ENCODE measurements at places on chromosomes 2 and 18. TPM values are rescaled to one million over a fixed set of nuclear protein-coding genes. Genes with fewer than 3 reads are reported as not detected.

Gene DSG4
- total RNA-seq, result not detected

Gene FBLN7
- total RNA-seq, result 10.3 TPM

Gene FOXD4L1
- total RNA-seq, result 2.0 TPM

Gene BOLA3
- total RNA-seq, result 71.9 TPM

Gene CXCR1
- 0.50 TPM for total RNA-seq

Gene GPR35
- total RNA-seq, result 0.67 TPM

Gene SATB2
- total RNA-seq, result 1.9 TPM

Gene MTLN
- 122 TPM for total RNA-seq

Gene ZFP36L2
- 170 TPM for total RNA-seq

Gene RIT2
- not detected for total RNA-seq

Gene SKA1
- total RNA-seq, result not detected

Gene EGR4
- total RNA-seq, result not detected

Gene CKAP2L
- 0.22 TPM for total RNA-seq

Gene MTX2
- total RNA-seq, result 23.4 TPM

Gene FAM110C
- 14.2 TPM for total RNA-seq

Gene CRYGD
- not detected for total RNA-seq

Gene UCN
- total RNA-seq, result 1.5 TPM

Gene INO80C
- total RNA-seq, result 19.3 TPM

Gene RTKN
- total RNA-seq, result 41.9 TPM

Gene LRRFIP1
- 92.6 TPM for total RNA-seq

Gene ATP5MC3
- 236 TPM for total RNA-seq

Gene AUP1
- total RNA-seq, result 103 TPM

Gene NOSTRIN
- total RNA-seq, result 12.6 TPM

Gene FSIP2
- 4.2 TPM for total RNA-seq

Gene BCL2
- total RNA-seq, result 163 TPM

Gene HOXD13
- not detected for total RNA-seq

Gene CCDC85A
- 24.8 TPM for total RNA-seq

Gene STPG4
- total RNA-seq, result not detected

Gene CIB4
- 0.45 TPM for total RNA-seq

Gene OXER1
- 0.78 TPM for total RNA-seq

Gene C18orf54
- total RNA-seq, result 1.5 TPM

Gene GKN1
- not detected for total RNA-seq

Gene HAUS1
- 15.6 TPM for total RNA-seq

Gene UGP2
- 136 TPM for total RNA-seq

Gene TTC21B
- total RNA-seq, result 34.6 TPM

Gene CPLX4
- total RNA-seq, result not detected

Measured in thyroid gland (tissue), 4 donors.